ENCODE measurements at places on chromosomes 5 and 9.

DNA sequence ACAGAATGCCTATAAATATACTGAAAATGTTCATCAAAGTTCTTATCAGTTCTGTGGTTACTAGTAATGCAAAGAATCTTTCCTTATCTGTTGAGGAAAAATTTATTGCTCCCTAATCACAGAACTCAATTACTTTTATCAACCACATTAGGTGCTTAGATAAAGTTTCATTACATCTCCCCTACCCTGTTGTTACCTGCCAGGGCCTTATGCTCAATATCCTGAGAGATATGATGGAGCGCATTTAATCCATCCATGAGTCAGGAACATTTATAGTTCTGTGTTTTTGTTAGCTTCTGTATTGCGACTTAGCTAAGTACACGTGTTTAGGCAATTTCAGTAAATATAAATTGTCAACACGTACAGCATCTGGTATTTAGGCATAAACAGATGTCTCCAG, 164.3 kb upstream of the ST8SIA4 start:
- no peak for DNase-seq

GRCh38 chr9:105425816-105426433, 21.9 kb upstream of the FSD1L start:
- no peak for DNase-seq

- DNase-seq = no peak
These were observed 103.6 kb downstream of the HSPA4 start for GRCh38 chr5:133155326-133155969.

DNA sequence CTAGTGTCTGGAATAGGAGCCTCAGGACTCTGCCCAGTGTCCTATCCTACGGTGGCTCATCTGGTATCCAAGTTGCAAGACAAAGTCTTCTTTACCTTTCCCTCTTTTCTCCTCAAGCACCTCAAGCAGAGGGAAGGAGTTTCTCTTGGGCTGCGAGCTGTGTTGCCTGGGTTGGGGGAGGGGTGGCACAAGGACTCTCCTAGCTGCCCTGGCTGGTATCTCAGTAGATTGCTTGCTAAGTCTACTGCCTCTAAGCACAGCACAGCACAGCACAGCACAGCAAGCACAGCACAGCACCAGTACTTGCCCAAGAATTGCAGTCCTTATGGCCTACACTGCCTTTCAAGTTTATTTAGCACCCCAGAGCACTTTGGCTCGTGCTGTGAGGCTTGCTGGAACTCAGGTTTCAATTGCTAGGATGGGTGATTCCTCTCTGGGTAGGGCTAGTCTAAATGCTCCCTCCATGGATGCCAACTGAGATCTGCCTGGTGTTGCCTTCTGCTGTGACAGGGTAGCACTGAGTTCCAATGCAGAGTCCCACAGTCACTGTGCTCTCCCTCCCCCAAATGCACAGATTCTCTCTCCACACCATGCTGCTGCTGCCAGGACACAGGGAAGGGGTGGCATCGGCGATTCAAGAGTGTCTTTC, 213.1 kb upstream of the POU5F2 start:
- no peak for DNase-seq

DNA sequence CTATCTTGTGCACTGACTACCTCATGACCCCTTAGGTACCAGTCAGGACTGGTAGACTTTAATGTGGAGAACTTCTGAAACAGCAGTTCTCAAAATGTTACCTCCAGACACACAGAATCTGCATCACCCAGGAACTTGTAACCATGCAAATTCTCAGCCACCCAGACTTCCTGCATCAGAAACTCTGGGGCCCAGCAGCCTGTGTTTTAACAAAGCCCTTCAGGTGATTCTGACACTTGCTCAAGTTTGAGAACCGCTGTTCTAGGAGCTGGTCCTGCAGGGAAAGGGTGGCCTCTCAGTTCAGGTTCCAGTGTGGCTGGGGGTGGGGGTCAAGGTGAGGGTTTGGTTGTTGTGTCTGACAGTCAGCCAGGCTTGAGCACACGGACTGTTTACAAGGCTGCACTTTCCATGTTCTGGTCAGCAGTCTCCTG, 28.4 kb downstream of the ZFP62 start:
- no peak for DNase-seq
